CD14-positive monocyte (primary cell): ENCODE measurements at places on chromosomes 5 and 9. TPM values are rescaled to one million over a fixed set of nuclear protein-coding genes. Genes with fewer than 3 reads are reported as not detected.

The ACOT12 gene
- polyA plus RNA-seq = not detected

The TAF11L5 gene
- not detected for polyA plus RNA-seq

DNA sequence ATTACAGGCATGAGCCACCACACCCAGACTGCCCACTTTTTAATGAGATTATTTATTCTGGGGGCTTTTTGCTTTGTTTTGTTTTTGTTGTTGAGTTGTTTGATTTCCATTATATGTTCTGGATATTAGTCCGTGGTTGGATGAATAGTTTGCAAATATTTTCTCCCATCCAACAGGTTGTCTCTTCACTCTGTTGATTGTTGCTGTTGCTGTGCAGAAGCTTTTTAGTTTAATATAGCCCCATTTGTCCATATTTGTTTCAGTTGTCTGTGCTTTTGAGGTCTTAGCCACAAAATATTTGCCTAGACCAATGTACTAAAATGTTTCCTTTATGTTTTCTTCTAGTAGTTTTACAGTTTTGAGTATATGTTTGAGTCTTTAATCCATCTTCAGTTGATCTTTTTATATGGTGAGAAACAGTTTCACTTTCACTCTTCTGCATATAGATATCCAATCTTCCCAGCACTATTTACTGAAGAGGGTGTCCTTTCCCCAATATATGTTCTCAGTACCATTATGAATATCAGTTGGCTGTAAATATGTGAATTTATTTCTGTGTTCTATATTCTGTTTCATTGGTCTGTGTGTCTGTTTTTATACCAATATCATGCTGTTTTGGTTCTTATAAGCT, 30.2 kb upstream of the TBCA start:
- no peak for DNase-seq

- no peak for DNase-seq
Observed at GRCh38 chr9:2559192-2560152, 62.1 kb upstream of the VLDLR start.

- DNase-seq = no peak
Observed at GRCh38 chr9:92508018-92508820, 25.9 kb upstream of the ASPN start.

- no peak for DNase-seq
Observed at GRCh38 chr5:82164176-82164976, 113.8 kb downstream of the RPS23 start.

- DNase-seq = no peak
Observed at GRCh38 chr9:87824886-87825285, 57.8 kb upstream of the SPATA31E1 start.

DNA sequence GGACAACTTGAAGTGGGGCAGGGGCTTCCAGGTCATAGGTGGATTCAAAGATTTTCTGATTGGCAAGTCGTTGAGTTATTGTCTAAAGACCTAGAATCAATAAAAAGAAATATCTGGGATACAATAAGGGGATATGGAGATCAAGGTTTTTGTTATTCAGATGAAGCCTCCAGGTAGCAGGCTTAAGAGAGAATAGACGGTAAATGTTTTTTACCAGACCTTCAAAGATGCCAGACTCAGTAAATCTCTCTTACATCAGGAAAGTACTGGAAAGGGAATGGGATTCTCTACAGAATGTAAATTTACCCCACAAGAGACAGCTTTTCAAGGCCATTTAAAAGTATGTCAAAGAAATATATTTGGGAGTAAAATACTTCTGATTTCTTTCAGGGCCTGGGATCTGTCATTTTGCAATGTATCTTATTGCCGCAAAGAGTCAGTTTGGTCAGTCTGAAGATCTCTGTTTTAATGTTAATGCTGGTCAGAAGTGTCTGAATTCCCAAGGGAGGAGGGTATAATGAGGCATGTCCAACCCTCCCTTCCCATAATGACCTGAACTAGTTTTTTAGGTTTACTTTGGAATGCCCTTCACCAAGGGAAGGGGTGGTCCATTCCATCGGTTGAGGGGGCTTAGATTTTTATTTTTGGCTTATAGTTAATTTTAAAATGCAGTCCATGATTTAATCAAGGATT, 13.6 kb upstream of the LYSMD3 start:
- DNase-seq = no peak

- DNase-seq = no peak
Observed at GRCh38 chr9:94809778-94810177, 83.3 kb downstream of the AOPEP start.

DNA sequence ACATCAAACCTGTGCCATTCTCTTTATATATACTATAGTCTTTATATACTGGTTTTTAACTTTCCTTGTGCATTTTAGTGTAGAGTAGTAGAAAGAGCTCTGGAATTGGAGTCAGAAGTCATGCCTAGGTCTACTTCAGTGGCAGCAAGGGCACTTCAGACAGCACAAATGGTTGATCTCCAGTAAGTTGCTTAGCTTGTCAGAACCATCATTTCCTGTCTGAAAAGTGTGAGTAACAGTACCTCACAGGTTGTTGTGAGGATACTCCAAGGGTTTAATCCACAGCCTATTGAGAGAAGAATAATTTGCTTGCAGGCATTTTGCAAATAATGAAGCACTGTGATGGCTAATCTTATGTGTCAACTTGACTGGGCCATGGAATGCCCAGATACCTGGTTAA, 95.8 kb upstream of the NR4A3 start:
- no peak for DNase-seq

DNA sequence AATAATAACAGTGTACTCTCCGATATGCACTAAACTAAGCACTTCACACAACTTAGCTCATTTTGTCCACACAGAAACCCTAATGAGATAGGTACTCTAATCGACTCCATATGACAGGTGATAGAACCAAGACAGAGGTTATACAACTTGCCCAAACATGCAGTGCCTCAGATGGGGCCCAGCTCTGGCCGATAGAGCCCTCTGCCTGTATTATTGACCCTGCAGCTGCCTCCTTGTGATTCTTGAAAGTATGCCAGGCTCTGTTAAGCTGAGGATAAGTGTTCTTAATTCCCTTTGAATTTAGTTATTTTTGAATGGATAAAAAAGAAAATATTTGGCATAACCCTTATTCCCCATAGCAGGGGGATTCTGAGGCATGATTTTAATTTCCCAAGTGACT, 78.5 kb downstream of the HMHB1 start:
- DNase-seq = no peak
